ENCODE measurements at places on chromosomes 1 and 21.

- no peak for DNase-seq
Measured at GRCh38 chr1:66478116-66478515, 55.8 kb upstream of the SGIP1 start.

GRCh38 chr21:33461538-33462250 lies 18.1 kb downstream of the TMEM50B start:
- no peak for DNase-seq

GRCh38 chr1:181126871-181127587 lies 38.5 kb downstream of the IER5 start:
- DNase-seq, result peak; percentile 85

- DNase-seq, result no peak
Measured at GRCh38 chr1:166947398-166948043, 27.8 kb downstream of the ILDR2 start.

- DNase-seq, result no peak
Measured at GRCh38 chr1:95534985-95535384, 301.0 kb downstream of the RWDD3 start.

GRCh38 chr1:8352471-8352845 lies 34.5 kb downstream of the SLC45A1 start:
- DNase-seq, result no peak
